Activated CD8-positive, alpha-beta memory T cell treated with anti-CD3 and anti-CD28 coated beads for 1 hour (primary cell): ENCODE measurements at places on chromosomes 6 and 20.
A peak's percentile ranks its signal among the peaks of the same experiment; 100 is the strongest.

DNA sequence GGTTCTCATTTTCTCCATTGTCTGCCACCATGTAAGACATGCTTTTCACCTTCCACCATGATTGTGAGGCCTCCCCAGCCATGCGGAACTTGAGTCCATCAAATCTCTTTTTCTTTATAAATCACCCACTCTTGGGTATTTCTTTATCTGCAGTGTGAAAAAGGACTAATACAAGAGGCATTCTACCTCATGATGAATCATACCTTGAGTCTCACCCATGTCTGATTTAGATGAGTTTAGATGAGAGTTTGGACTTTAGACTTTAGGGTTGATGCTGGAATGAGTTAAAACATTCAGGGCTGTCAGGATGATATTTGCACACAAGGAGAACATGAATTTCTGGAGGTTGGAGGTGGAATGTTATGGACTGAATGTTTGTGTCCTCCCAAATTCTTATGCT, 545.6 kb downstream of the C6orf118 start:
- DNase-seq, result no peak

GRCh38 chr20:17872434-17872833, 96.2 kb downstream of the SNX5 start:
- no peak for DNase-seq

DNA sequence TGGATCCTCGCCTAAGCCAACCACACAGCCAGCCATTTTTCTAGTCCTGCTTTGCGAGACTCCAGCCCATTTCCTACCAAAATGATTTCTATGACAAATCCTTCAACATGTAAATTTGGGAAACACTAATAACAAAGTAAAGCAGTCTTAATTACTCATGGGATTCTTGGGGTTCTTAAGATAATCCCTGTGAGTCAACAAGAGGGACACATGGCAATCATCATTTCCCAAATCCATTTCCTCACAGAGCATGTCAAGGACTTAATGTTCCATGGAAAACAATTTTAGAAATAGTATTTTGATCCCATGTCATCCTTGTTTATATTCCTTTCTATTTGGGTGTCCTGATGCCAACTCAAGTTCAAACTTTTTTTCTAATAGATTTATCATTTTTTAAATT, 322.7 kb upstream of the NOX3 start:
- DNase-seq, result no peak

DNA sequence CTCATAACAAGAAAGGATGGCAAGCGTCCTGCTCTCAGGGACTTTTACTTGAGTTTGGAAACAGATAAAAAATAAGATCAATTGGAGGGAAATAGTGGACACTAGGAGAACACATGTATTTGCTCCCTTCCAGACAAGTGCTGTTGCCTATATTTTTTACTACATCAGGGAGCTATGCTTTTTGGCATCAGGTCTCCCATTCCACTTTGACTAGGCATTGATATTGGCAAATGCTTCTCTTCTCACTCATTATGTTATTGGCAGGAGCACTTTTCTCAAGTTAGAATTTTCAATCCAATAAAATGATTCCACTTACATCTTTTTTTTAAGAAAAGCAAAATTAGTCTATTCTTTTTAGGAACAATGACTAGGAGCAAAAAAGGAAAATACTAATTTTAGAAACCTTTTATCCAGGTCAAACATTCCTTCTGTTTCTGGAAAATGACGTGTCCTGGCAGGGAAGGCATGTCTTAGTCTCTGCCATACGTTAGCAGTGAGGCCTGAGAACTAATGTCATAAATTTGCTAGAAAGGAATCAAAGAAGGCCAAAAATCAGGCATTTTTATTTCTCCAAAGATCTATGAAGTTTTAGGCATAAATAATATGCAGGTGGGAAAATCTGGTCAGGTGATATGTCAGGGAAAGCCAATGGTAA, 21.4 kb downstream of the BCAS1 start:
- DNase-seq, result no peak

DNA sequence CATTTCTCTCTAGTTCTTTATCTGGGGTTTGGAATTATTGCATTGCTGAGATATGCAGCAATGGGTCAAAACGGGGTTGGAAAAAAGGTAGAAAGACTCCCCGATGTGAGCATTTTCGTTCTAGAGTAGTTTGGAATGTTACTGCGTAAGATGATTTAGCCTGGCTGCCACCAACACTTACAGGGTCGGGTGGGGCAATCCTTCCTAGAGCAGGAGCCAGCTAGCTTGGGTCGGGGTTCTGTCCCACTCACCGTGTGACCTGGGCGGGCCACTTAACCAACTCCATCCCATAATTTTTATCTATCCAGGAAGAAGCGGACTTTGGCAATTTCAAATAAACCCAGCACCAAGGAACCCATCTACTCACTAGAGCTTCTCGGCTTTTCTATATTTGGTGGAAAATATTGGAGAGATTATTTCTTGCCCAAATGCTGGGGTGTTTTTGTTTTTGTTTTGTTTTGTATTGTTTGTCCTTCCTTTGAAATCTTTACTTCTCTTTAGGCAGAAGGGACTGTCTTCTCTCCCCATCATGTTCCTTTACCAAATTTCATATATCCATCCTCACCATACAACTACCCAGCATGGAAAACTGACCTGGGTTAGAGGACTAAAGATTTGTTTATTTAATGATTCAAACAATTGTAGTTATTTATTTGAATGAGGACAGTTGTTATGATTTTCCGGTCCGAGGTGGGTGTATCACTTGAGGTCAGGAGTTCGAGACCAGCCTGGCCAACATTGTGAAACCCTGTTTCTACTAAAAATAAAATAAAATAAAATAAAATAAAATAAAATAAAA, 72.4 kb downstream of the GPX5 start:
- DNase-seq, result no peak

DNA sequence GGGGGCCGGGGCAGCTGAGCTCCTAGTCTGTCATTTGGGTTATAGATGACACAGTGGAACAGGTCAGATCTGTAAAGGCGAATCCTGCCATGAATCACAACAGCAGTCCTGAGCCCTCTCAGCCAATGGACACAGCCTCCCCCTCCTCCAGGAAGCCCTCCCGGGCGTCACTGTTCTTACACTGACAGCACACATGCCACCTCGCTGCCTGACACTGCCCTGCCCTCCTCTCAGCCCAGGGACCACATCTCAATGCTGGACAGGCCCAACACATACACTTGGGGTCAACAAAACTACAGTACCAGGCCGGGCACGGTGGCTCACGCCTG, 26.8 kb downstream of the ZBTB46 start:
- no peak for DNase-seq

GRCh38 chr6:88641178-88641903, 322.1 kb downstream of the RNGTT start:
- DNase-seq, result no peak

DNA sequence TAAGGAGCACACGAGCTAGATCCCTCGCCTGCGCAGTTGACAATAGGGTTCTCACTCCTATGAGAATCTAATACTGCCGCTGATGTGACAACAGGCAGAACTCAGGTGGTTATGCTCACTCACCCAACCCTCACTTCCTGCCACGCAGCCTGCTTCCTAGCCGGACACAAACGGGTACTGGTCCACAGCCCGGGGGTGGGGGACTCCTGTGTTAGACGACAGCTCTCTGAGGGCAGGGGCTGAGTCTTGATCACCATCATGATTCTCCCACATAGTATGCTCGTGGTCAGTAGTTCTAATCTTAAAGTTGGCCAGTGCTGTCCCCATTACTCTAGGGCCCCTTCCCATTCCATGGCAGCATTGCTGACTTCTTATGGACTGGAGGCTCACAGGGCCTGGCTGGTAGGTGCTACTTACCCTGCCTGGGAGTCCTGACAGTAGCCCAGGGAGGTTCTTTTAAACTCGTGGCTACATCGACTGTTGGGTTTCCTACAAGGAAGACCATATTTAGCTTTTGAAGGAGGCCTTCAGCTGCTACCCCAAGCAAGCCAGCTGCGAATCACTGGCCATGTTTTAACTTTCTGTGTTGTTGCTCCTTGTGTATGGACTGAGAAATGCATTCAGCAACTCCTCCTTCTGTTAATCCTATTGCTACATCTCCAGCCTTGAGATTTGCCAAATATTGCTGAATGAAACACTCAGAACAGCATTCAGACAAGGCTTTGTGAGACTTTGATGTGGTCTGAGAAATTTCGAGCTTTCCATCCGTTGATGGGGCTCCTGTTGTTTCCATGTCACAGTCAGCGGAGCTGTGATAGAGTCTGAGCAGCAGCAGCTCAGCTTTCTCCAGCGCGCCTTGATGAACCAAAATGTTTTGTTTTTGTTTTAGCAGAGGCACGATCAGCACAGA, 300.3 kb downstream of the NRN1 start:
- DNase-seq, result no peak

DNA sequence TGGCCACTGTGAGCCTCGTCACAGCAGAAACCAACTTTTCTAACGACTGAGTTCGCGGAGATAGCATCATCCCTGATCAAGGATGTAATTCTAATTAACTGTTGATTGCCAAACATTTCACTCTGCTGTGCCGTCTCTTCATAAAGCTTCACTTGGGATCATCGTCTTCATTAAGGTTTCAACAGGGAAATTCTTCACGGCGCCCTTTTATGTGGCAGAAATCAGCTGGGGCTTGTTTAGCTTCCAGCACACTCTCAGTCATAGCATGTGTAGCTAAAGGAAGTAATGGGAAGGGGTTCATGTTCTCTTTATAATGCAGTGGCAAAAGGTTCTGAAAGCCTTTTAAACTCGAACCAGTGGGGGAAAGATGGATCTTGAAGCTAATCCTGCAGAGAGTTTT, 8.9 kb upstream of the ADRM1 start:
- no peak for DNase-seq

GRCh38 chr20:22762576-22763256, 178.3 kb upstream of the FOXA2 start:
- no peak for DNase-seq

GRCh38 chr6:49513153-49513989, 13.6 kb downstream of the GLYATL3 start:
- DNase-seq, result no peak

- DNase-seq, result no peak
Measured at GRCh38 chr6:4449409-4449808, 314.0 kb upstream of the ECI2 start.

GRCh38 chr6:87667032-87667431, 35.0 kb downstream of the AKIRIN2 start:
- no peak for DNase-seq

- DNase-seq, result no peak
Measured at GRCh38 chr6:108549241-108549640, 11.5 kb upstream of the FOXO3 start.

- DNase-seq, result no peak
Measured at GRCh38 chr20:1302685-1303541, 26.0 kb downstream of the SDCBP2 start.

DNA sequence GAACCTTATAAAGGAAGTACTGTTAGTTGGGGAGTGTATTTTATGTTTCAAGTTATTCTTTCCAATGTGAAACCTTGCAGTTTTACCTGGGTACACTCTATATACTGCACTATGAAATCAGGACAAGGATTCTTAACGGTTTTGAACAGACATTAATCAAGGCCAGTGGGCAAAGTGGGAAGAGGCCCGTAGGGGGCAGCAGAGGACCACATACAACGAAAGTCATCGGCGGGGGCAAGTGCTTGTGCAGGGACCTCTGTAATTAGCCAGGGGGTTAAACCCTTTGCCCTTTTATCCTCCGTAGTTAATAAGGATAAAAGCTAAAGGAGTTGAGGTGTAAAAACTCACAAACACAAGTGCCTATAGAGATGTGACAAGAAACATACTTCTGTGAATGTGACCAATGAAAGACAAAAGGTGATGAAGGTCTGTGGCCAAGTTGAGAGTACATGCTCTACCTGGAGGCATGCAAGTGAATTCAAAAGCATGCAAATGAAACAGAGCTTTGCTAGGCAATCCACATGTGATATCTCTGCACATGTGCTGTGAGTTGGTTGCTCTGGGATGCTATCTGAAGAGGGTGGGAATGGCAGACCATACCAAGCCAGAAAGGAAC, 392.7 kb upstream of the MAN1A1 start:
- peak; percentile 21 for DNase-seq

DNA sequence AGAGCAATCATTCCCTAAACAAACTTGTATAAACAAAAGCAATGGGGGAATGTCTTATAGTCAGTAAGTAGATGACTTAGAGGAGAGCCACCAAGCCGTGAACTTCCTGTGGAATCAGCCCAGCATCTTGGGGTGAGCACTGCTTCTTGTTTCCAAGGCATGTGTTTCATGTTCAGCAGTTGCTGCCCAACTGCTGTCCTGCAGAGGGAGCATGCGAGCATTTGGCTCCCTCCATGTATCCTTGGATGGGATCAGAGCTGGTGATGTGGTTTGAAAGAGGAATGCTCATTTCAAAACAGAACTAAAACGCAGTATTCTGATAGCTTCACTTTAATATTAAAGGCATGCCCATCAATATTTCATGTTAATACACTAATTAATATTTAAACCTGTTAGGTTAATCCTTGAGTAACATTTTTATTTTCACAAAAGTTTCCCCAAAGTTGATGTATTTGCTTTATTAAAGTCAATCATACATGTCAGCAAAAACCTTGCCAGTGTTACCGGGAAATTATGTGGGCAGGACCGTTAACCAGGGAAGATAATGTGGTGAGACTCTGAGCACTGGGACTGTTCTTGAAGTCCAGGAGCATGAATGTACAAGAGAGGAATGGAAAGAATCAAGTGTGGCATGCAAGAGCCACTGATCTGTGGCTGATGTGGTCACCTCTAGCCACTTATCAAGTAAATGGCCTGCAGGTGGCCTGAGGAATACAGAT, 172.1 kb upstream of the GGTLC1 start:
- no peak for DNase-seq

DNA sequence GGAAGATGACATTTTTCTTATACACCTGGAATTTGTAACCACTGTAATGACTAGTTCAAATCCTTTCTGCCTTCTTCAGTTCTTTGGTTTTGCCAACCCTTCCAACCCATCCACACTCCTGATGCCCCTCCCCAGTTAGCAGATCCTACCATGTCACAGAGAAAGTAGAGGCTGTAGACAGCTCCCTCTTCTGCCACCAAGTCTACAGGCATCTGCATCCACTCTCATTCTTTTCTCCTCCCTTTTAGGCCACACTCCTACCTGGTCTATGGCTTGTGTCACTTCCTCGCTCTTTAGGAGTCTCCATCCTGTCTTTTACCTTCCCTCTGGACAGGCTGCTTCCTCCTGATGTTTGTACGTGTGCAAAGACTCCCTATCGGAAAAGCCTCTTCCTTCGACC, 13.5 kb upstream of the STK38 start:
- DNase-seq, result no peak
